ENCODE measurements at places on chromosomes 12 and 14.

- no peak for DNase-seq
Measured at GRCh38 chr12:94644141-94644979, 6.0 kb downstream of the TMCC3 start.

GRCh38 chr12:116361414-116362223, 84.1 kb upstream of the MED13L start:
- DNase-seq, result no peak

DNA sequence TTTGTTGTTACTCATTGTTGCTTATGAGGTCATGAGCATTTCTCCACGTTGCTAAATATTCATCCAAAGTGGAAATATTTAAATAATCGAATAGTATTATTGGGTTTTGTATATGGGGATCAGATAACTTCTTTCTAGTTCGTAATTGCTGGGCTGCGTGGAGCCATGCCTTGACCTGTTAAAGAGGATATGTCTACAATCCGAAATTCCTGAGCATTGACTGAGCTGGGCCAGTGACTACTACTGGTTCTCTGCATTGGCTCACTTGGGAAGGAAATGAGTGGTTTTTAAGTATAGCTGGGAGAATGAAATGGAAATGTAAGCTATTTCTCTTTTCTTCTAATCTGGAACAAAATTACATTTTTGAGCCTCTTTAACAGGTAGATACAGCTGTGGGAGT, 163.2 kb downstream of the RPL10L start:
- no peak for DNase-seq

DNA sequence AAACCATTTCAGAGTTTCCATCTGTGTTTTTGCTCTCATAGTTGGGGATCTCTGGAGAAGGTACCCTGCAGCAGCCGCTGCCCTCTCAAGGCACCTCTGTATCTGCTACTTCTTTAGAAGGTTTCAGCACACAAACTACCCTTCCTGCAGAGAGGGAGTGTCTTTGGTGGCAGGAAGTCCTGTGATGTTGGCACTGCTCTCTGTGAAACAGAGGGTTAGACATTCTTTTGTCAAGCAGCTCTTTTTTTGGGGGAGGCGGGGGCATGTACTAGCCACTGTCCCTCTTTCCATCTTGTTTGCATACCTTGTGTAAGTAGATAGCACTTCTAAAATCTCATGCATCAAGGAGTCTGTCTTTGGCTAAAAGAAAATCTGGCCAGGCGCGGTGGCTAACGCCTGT, 352.6 kb downstream of the BMP4 start:
- no peak for DNase-seq

- no peak for DNase-seq
Measured at GRCh38 chr12:93122569-93123091, 193.5 kb upstream of the EEA1 start.

DNA sequence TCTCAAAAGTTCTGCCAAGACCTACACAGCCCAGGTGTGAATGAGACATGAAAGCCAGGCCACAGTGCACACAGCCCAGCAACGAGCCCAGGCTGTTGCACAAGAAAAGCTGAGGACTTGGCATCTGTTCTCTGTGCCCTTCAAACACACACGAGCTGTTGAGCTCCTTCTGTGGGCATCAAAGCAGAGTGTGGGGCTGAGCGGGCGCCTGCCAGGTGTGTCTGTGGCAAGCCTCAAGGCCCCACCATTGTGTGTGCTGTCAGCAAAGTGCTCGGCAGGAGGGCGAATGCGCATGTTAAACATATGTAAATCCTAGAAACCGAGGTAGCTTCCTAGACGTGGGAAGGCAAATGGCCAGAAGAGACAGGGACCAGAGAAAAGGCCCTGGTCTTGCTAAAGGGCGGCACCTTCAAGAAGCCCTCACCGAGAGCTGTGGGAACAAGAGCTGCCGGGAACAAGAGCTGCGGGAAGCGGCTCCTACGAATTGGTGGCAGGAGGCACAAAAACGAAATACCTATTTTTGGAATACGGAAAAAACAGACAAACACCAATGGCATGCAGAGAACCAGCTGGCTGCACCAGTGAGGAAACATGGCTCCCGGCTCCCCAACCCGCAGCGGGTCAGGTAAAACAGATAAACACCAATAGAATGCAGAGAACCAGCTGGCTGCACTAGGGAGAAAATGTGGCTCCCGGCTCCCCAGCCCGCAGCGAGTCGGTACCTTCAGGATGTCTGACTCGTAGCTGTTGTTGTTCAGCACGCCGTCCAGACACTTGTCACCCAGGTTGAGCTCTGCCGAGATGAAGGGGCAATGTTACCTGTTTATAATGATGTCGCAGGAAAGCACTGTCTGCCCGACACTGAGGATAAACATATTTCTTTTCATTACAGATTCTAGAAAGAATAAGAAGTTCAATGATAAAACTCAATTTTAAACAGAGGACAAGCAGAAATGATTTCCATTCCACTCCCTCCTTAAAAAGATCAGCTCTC, 19.0 kb upstream of the GOLGA3 start:
- DNase-seq, result peak; percentile 10

- DNase-seq, result no peak
Measured at GRCh38 chr14:31253746-31254471, 46.3 kb upstream of the HECTD1 start.

DNA sequence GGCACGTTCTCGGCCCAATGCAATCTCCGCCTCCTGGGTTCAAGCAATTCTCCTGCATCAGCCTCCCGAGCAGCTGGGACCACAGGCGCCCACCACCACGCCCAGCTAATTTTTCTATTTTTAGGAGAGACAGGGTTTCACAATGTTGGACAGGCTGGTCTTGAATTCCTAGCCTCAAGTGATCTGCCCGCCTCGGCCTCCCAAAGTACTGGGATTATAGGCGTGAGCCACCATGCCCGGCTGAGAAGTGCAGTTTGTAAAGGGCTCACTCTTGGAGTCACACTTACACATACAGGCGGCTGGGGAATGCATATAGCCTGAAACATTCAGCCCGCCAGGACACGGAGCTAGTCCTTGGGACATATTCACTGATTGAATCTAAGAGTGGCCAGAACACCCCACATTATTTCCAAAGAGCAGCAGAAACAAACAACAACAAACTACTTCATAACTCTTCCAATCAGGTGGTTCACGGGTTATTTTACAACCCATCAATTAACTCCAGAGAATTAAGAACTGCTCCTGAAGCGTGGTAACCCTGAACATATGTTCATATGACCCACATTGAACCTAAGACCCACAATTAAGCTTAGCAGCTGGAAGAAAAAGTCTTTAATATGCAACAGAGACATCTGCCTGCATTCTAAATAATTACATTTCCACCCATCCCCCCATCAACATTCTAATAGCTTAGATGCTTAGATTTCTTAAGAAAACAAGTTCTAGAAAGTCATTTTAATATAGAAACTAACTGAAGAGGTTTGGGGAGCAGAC, 49.2 kb downstream of the SSH1 start:
- no peak for DNase-seq

DNA sequence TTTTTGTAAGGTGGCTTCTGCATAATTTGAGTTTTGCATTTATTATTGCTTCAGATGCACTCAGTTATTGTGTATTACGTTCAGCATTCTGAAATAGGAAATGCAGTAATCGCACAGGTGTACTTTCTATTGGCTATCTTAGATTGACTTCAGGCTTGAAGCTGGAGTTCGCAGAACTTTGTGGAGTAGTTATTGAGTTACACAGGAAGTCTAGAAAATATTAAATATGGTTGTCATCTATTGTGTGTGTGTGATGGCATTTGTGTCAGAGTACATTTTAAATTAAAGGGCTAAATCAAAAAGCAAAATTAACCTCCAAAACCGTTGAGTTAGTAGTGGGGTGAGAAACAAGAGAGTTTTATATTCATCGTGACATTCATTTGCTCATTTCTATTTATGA, 2.7 kb downstream of the ARID2 start:
- DNase-seq, result peak; percentile 21

DNA sequence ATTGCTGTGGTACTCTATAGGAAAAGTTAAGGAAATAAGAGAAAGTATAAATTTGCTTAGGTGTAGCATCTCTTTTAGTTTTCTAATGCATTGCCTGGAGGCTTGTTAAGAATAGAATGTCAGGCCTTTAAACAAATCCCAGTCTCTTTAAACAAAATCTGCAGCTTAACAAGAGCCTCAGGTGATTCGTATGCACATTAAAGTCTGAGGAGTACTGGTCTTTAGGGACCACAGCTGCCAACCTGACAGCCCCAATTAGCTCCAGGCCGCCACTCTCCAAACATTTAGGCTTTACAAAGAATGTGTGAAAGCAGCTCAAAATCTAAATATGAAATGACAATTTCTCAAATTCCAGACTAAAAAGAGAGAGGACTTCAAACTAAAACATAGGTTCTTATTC, 35.7 kb downstream of the PAWR start:
- no peak for DNase-seq

DNA sequence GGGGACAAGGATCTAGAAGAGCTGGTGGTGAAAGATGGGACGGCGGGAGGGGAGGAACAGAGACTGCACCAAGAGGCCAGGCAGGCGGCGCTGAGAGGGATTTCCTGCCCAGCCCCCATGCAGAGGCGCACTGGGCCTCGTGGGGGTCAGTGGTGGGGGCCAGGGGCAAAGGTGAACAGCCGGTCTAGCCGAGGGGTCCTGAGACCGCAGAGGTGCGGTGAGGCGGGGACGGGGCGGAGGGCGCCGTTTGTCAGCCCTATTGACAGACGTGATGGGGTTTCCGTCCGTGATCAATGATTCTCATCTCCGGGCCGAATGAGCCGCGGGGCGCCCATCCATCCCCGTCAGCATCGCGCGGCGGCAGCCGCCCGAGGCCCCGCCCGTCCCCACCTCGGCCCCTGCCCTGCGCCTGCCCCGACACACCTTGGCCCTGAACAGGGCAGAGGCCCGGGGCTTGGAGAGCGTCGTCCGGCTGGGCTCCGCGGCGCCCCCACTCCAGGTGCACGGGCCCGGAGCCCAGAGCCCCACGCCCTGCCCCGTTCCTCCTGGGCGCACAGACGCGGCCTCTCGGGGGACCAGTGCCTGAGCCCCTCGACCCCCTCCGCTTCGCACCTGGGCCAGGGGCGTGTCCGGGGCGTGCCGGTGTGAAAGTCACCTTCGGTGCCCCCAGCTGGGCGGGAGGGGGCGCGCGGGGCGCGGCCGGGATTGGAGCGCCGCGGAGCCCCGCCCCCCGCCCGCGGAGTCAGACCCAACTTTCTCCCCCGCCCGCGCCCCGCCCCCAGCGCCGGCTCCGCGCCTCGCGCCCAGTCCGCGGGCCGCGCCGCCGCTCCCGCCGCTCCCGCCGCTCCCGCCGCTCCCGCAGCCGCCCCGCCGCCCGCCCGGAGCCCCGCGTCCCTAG, at the start of gene NXPH4:
Gene NXPH4 (plus strand): TSS at position 781 of the 898 bp plus-strand sequence. CDS start 176 bp downstream, outside the sequence.
- DNase-seq, result peak; percentile 40

DNA sequence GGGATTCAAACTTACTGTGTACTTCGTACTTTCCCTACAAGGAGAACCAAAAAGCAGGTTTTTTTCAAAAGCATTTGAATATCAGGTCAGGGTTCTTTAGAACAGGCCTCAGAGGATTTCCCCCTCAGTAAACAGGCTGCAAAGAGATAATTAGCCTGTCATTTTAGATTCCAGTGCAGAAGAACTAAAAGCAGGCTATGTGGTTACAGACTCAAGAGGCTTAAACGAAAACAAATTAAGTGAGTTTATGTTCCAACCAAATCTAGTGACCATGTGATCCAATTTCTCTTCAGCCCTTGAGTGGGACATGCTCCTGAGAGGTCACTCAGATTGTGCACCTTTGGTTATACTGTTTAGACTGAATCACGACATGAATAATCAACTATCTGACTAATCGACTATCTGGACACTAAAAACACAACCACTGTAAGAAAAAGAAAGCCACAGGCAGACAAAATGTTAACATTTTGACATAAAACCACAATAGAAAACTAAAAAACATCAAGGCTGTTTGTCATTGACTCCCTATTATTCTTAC, 4.5 kb downstream of the TMED8 start:
- DNase-seq, result no peak

DNA sequence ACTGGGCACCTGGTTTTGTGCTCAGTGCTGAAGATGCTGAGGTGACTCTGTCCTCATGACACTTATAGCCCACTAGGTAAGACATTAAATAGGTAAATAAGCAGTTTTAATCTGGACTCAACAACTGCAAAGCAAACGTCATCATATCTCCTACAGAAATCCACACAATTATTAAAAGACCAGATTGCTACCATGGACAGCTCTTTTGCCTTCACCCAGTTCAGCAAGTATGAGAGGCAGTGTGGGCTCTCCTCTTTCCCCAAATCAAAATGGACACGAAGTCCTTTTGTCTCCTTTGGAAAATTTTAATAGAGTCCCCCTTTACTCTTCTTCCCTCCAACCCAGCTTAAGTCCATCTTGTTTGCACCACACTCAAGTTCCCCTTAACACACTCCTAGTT, 171.1 kb downstream of the RPAP3 start:
- no peak for DNase-seq

DNA sequence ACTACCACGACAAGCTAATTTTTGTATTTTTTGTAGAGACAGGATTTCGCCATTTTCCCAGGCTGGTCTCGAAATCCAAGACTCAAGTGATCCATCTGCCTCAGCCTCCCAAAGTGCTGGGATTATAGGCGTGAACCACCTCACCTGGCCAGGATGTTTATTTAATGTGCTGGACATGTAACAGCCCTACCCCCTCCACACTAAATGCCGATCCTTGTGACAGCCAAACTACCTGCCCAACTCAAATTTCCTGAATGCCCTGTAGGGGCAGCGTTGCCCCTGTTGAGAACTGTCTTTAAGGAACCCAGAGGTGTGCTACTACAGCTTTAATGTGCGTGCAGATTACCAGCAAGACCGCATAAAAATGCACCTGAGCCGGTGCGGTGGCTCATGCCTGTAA, 48.1 kb downstream of the KCNK13 start:
- no peak for DNase-seq

- no peak for DNase-seq
Measured at GRCh38 chr12:114506651-114507050, 100.7 kb upstream of the TBX5 start.

DNA sequence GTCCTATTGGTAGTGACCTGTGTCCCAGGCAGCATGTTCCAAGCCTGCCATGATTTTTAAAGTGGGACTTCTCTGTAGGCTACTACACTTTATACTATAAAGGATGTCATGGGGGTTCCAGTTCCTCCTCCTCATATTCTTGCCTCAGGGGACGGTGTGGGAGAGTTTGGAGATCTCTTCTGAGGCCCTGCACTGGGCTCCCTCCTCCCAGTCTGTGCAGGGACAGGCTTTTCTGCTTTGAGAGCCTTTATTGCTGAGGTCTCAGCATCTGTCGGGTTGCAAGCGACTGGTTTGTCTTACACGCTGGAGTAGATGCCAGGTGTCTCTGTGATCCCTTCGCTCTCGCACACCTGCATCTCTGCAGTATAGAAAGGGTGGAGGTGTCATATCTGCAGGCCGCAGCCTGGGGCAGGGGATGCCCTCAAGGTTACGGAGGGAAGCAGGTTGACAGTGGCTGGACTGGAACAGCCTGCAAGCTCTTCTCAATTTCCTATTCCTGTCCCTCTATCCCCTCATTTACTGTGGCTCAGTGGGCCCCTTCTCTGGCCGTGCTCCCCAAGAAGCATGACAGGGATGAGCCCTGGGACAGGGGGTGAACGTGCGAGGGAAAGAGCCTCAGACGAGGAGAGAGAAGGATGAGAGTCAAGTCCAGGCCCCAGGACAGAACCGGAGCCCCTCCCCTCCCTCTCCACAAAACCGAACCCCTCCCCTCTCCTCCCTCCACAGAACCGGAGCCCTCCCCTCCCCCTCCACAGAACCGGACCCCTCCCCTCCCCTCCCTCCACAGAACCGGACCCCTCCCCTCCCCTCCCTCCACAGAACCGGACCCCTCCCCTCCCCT, 51.3 kb downstream of the SLC6A12 start:
- DNase-seq, result no peak

All from T-cell (primary cell).